ENCODE measurements at places on chromosomes 2 and 18. TPM values are rescaled to one million over a fixed set of nuclear protein-coding genes. Genes with fewer than 3 reads are reported as not detected.
A peak's percentile ranks its signal among the peaks of the same experiment; 100 is the strongest.

CFAP210 gene
- not detected for total RNA-seq

GNAL gene
- 2.7 TPM for total RNA-seq

KCNG2 gene
- total RNA-seq, result not detected

TRAF3IP1 gene
- 3.8 TPM for total RNA-seq

DLX1 gene
- total RNA-seq, result 5.7 TPM

AQP12A gene
- total RNA-seq, result not detected

INHA gene
- total RNA-seq, result not detected

NYAP2 gene
- not detected for total RNA-seq

IGFBP5 gene
- total RNA-seq, result 3.8 TPM

STPG4 gene
- not detected for total RNA-seq

GRCh38 chr18:39494211-39494896 lies 1928.8 kb upstream of the CELF4 start:
- no peak for DNase-seq

GRCh38 chr18:23143016-23143814 lies 7.9 kb downstream of the CABLES1 start:
- DNase-seq, result no peak

- no peak for DNase-seq
These were observed 181.2 kb downstream of the DYSF start for GRCh38 chr2:71634567-71634966.

GRCh38 chr2:163593982-163594381 lies 141.8 kb downstream of the FIGN start:
- no peak for DNase-seq

- no peak for DNase-seq
These were observed 759.9 kb upstream of the HS6ST1 start for GRCh38 chr2:129078548-129078947.

GRCh38 chr2:33366473-33366872 lies 110.0 kb upstream of the RASGRP3 start:
- DNase-seq, result no peak

GRCh38 chr2:204505488-204505887 lies 39.8 kb upstream of the PARD3B start:
- DNase-seq, result no peak

- DNase-seq, result peak; percentile 54
These were observed 186.5 kb upstream of the FANCL start for GRCh38 chr2:58427572-58428095.

DNA sequence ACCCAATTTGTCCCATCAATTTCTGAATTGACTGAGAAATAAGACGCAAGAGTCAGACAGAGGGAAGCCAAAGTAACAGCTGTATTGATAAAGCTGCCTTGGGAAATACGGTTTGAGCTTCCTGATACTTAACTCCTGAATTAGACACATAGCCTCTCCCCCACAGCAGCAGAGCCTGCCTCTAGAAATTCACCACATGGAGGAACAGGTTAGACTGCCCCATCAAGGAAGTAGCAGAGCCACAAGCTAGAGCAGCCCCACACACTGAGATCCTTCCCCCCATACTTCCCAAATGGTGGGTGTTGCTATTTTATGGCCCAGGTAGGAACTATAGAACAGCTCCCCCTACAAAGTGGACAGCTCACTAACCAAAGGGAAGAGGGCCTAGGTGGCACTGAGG lies 220.0 kb downstream of the SMAD2 start:
- DNase-seq, result no peak

DNA sequence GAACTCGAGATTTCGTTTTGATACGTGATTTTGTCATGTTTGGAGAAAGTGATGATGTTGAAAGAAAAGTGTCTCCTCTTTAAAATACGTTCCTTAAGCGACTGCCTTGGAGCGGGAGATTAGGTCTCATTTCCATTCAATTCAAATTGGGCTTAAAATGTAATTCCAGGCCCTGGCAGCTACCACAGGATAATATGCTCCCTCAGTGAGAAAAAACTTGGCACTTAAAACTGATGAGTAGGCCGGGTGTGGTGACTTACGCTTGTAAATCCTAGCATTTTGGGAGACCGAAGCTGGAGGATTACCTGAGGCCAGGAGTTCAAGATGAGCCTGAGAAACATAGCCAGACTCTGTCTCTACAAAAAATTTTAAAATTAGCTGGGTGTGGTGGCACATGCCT lies 146.3 kb upstream of the L3MBTL4 start:
- DNase-seq, result peak; percentile 23

DNA sequence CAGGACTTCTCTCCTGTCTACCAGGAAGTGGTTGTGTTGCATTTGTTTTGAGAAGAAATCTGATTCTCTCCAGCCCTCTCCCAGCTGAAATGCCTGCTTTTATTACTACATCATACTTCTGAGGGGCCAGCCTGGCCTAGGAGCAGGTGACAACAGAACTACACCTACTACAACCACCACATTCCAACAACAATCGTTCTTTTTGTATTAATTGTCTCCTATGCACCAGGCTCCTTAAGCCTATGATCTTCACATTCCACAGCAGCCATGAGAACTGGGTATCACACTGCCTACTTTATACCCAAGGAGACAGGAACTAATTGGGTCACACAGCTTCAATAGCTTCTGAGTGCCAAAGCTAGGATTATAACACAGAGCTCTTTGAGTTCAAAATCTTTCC lies 167.7 kb downstream of the TDRD15 start:
- no peak for DNase-seq

DNA sequence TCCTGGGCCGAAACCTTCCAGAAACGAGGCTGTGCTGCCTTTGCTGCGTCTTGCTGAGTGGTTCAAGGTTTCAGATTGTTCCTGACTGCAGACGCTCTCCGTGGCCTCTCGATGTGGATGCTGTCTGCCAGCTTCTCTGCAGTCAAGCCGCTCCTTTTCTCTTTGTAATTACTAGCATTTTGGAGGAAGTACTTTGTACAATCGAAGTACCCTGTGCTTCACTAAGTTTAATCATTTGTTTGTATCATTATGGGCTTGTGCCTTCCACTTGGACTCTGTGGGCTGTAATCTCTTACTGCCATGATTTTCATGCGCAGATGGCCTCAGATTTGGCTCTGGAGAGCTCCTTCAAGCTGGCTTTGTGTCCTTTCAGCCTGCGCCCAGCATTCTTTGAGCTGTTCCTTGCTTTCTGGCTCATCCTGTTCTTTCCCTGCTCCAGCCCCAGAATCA lies 49.3 kb downstream of the TRAF3IP1 start:
- DNase-seq, result no peak

- no peak for DNase-seq
These were observed 122.6 kb upstream of the XPO1 start for GRCh38 chr2:61660511-61661388.

DNA sequence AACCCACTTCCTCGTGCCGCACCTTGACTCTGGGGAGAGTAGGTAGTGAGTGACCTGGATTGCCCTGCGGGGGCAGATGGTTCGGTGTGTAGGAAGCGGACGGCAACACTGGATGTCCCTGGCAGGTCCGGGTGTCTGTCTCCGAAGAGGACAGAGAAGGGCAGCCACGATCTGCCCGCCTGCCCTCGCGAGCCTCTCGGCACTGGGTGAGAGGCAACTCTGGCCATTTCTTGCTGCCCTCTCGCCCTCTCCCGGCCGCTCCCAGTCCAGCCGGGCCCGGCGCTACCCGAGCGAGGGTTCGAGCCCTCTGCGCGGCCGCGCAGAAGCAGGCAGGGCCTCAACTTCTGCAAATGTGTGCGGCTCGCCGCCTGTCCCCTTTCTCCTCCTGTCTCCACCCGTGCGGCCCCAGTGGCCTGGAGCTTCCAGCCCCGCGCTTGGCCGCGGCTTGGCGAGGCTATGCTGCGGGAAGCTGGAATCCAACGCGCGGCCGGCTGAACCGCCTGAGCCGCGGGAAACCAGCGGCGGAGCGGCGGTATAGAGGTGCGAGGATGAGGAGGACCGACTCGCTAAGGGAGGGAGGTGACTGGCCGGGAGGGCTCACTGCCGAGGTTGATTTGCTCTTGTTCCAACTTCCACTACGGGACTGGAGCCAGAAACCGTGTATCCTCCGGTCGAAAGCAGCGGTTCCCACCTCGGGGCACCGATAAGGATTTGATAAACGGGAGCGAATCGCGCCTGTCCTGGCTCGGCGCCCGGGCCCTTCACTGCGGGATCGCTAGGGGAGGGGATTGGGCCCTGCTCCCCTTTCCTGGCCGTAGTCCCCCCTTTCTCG lies 1.5 kb downstream of the EPAS1 start:
- DNase-seq, result peak; percentile 47

GRCh38 chr2:65765376-65765775 lies 333.0 kb upstream of the SPRED2 start:
- DNase-seq, result no peak

- peak; percentile 61 for DNase-seq
These were observed 145.7 kb upstream of the GLI2 start for GRCh38 chr2:120589771-120590608.

DNA sequence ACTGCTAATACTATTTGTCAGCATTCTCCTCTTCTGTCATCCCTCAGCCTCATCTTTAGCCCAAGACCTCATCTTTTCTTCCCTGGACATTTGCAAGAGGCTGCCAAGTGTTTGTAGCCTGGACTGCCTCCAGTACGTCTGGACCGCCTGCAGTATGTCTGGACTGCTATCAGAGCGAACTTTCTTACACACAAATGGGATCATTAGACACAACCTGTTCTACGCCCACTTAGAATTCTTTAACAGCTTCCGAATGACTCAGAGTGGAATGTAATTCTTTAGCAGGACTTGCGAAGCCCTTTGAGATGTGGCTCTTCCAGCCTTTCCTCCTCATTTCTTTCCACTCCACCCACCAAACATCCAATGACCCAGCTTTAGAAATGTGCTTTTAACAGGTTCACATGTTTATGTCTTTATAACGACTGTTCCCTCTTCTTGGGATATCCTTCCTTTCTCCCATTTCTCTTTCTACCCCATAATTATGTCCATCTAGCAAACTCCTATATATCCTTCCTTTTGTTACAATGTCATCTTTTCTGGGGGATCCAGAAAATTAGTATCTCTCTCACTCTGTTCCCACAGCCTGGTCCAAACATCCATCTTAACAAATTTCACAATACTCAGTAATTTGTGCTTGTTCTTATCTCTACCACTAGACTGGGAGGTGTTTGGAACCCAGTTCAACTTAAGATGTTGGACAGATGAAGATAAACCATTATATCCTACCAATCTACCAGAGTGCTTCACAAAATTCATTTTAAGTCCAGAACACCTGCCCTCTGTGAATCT lies 171.3 kb upstream of the PGAP1 start:
- DNase-seq, result no peak

DNA sequence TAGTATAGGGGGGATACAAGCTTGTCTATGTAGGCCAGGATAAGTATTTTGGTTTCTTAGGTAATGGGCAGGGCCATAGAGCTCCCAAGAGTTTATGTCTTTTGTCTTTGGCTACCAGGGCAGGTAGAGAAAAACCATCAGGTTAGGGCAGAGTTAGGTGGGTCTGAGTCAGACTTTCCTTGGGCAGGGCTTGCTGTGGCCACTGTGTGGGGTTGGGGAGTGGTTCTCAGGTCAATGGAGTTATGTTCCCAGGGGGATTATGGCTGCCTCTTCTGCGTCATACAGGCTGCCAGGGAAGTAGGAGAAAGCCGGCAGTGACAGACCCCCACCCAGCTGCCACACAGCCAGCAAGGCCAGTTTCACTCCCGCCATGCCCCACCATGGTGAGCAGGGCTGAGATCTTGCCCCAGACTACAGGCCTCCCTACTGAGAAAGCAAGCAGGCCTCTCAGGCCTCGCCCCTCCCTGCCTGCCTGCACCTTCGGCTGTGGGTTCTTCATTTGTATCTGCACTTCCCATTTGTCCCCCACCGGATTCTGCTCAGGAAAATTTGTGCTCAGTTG lies 55.5 kb downstream of the RPIA start:
- DNase-seq, result no peak

DNA sequence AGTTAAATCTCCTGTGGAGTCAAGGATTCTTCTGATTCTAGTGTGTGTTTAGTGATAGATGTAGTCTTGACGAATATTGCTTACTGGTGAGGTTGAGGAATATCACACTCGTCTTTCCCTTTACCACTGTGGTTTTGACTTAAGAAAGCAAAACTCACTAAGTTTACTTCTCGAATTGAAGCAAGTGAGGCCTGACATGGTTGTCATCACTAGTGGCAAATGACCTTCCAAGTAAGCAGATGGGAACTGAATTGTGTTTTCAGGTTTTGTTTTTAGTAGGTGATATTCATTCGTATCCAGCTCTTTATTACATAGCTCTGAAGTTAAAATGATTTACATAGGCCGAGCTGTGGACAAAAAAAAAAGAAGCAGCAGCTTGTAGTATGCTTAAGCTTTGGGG lies 20.6 kb upstream of the DSG4 start:
- DNase-seq, result no peak

DNA sequence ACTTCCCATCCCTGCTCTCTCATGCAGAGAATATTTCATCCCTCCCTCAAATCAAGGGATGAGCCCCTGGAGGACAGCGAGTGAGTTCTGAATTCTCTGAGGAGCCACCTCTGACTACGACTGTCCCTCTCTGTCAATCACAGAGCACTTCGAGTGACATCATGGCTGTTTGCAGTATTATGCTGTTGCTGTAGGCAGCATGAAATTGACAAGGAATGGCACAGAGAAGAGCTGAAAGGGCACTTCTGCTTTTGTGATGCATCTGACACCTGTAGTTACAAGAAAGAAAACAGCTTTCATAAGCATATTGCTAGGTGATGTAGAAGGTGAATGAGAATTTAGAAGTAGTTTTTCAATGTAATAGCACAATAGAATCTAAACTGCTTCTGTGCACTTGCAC lies 166.9 kb downstream of the ARHGAP15 start:
- no peak for DNase-seq

DNA sequence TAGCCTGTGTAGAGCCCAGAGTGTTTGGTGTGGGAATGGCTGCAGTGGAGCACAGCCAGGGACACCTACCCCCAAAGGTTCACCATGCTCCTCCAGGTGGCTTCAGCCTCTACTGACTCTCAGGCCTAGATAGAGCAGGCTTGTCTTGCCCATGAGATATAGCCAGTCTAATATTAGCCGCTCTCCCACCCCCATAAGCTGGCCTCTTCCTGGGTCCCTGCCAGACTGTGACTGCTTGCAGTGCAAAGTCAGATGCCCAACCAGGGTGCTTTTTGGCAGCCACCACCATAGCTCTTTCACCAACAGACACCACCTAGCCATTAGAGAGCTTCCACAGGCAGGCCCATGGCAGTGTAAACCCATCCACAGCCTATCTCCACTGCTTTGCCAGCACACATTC lies 405.3 kb downstream of the MBD2 start:
- DNase-seq, result no peak

- DNase-seq, result no peak
These were observed 947.5 kb downstream of the CPS1 start for GRCh38 chr2:211503856-211504255.

- DNase-seq, result peak; percentile 59
These were observed 762 bp upstream of the GAD1 start for GRCh38 chr2:170815746-170816503.

- no peak for DNase-seq
These were observed 9.9 kb downstream of the DNAJC27 start for GRCh38 chr2:24961903-24962302.
